ENCODE measurements at places on chromosomes 4 and X.
A peak's percentile ranks its signal among the peaks of the same experiment; 100 is the strongest.

GRCh38 chr4:3329887-3330286 lies 37.1 kb downstream of the RGS12 start:
- no peak for DNase-seq
- no peaks in the 10 kb centered on the region for H3K27me3 ChIP-seq
- H3K4me1 ChIP-seq = peaks cover 4% of the 10 kb centered on the region
- no peak overlapping the region for H3K4me3 ChIP-seq
- H3K27ac ChIP-seq = no peak overlapping the region

DNA sequence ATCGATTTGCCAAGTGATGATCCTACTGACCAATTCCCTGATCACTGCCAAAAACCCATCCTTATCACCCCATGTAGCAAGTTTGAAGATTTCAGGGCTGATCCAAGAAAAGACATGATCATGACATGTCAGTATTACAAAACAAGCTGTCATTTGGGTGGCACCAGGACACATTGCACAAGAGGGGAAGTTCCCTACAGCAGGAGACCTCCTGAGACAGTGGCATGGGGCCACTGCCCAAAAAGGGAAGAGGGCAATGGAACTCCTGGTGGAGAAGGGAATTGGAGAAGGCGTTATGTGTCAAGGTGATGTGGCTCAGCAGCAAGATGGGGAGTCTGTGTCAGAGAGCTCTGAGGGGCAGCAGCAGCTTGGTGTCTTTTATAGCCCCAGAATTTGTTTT lies 43.4 kb downstream of the ZNF182 start:
- no peak overlapping the region for H3K4me3 ChIP-seq
- no peaks in the 10 kb centered on the region for H3K27me3 ChIP-seq
- H3K27ac ChIP-seq = no peak overlapping the region
- H3K4me1 ChIP-seq = no peaks in the 10 kb centered on the region

GRCh38 chr4:54230484-54231418 lies 1.7 kb downstream of the PDGFRA start:
- peaks cover 68% of the 10 kb centered on the region for H3K4me1 ChIP-seq
- DNase-seq = no peak
- peak overlapping the region; percentile 91 for H3K4me3 ChIP-seq
- no peaks in the 10 kb centered on the region for H3K27me3 ChIP-seq

DNA sequence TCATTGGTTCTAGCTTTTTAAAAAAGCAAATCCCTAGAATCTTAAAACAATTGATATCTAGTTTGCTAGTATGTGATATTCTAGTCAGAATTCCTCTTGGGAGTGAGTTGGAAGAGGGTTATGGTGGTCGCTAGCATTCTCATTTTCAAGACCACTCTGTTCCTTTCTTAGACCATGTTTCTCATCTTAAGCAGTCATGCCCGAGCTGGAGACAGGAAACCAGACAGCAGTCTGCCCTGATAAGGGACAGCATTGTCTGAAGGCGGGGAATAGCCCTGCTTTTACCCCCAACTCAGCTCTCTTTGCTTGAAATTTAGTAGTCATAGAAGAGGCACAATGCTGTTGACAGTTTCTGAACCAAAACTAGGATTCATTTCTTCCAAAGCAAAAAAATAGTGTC lies 5.2 kb downstream of the KLF3 start:
- no peak for DNase-seq
- no peaks in the 10 kb centered on the region for H3K27me3 ChIP-seq
- H3K27ac ChIP-seq = peak overlapping the region; percentile 50
- no peaks in the 10 kb centered on the region for H3K36me3 ChIP-seq

DNA sequence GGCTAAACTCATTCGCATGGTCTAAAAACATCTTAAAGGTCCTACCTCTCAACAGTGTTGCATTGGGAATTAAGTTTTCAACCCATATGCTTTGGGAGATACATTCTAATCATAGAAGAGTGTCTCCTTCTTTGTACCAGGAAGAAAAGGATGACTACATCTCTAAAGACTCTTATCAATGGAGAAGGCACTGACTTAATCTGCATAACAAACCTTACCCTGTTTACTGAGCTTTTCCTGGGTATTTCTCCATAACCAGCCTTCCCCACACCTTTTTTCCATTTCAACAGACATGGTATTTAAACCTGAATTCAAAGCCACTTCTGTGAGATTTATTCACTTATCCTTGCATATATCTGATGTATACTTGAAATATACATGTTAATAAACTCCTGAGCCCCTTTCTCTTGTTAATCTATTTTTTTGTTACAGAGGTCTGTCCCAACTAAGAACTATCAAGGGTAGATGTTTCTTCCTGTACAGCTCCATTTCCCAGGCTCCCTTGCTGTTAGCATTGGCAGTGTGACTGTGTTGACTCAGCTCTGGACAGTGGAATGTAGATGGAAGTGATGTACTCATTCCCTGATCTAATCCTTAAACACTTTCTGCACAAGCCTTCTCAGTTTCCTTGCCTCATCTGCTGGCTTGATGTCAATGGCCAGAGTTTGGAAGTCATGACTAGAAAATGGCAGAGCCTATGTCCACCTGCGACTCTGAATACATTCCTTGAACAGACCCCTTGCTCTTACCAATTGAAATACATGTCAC lies 148.9 kb upstream of the CPEB2 start:
- H3K4me3 ChIP-seq = no peak overlapping the region
- H3K4me1 ChIP-seq = peaks cover 29% of the 10 kb centered on the region
- DNase-seq = no peak
- no peaks in the 10 kb centered on the region for H3K36me3 ChIP-seq
- peaks cover 2% of the 10 kb centered on the region for H3K27me3 ChIP-seq
- peak overlapping the region; percentile 74 for H3K27ac ChIP-seq

GRCh38 chrX:38800981-38801845 lies at the start of gene MID1IP1:
Gene MID1IP1, plus strand, starts transcription at chrX:38801459. Its CDS starts 3,488 bp downstream, at chrX:38804947.
- DNase-seq = peak; percentile 83
- peaks cover 2% of the 10 kb centered on the region for H3K36me3 ChIP-seq
- H3K4me3 ChIP-seq = peak within 1 kb of the TSS; percentile 96
- H3K27me3 ChIP-seq = no peaks in the 10 kb centered on the region

DNA sequence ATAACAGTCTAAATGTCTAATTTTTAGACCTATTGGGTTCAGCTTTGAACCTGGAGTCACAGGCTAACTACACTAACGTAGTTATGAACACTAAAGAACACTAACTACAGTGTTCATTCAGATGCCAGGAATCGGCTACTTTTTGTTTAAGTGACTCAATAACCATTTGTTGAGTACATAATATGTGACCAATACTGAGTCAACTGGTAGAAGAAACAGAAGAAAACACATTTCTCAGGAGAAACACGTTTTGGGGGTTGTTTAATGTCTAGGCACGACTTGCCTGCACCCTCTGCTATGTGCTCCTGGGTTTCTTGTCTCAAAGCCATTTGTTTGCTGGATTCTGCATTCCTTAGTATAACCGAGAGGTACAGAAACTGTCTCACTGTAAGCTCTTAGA lies 18.6 kb upstream of the CLNK start:
- no peak overlapping the region for H3K27ac ChIP-seq
- DNase-seq = no peak
- H3K36me3 ChIP-seq = no peaks in the 10 kb centered on the region
- H3K27me3 ChIP-seq = peaks cover 4% of the 10 kb centered on the region

GRCh38 chr4:113173793-113174264 lies 124.4 kb downstream of the ANK2 start:
- no peaks in the 10 kb centered on the region for H3K27me3 ChIP-seq
- H3K36me3 ChIP-seq = peaks cover 4% of the 10 kb centered on the region
- no peak overlapping the region for H3K4me3 ChIP-seq
- DNase-seq = no peak
- peaks cover 28% of the 10 kb centered on the region for H3K4me1 ChIP-seq

GRCh38 chrX:30607155-30607554 lies 29.6 kb upstream of the TASL start:
- H3K4me1 ChIP-seq = peaks cover 7% of the 10 kb centered on the region
- DNase-seq = no peak
- H3K27me3 ChIP-seq = no peaks in the 10 kb centered on the region
- H3K27ac ChIP-seq = no peak overlapping the region
- H3K36me3 ChIP-seq = no peaks in the 10 kb centered on the region

GRCh38 chrX:14039344-14039743 lies 9.7 kb upstream of the GEMIN8 start:
- no peaks in the 10 kb centered on the region for H3K4me1 ChIP-seq
- H3K36me3 ChIP-seq = no peaks in the 10 kb centered on the region
- no peak overlapping the region for H3K4me3 ChIP-seq

DNA sequence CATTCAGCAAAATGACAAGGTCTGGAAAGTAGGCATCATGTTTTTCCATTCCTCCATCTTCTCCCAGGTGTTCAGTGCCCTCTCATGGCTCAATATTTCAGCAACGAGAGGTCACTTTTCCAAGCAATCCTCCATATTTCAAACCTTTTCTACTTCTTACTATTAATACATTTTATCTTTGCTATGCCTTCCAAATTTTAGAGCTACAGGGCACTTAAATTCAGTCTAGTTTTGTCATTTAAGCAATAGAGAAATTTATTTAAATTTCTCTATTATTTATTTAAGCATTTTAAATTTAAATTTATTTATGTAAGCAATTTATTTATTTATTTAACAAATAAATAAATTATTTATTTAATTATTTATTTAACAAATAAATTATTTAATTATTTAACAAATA lies 305.1 kb upstream of the ANXA10 start:
- H3K27me3 ChIP-seq = peaks cover 9% of the 10 kb centered on the region
- no peaks in the 10 kb centered on the region for H3K36me3 ChIP-seq
- DNase-seq = no peak
- no peak overlapping the region for H3K27ac ChIP-seq
- no peak overlapping the region for H3K4me3 ChIP-seq

DNA sequence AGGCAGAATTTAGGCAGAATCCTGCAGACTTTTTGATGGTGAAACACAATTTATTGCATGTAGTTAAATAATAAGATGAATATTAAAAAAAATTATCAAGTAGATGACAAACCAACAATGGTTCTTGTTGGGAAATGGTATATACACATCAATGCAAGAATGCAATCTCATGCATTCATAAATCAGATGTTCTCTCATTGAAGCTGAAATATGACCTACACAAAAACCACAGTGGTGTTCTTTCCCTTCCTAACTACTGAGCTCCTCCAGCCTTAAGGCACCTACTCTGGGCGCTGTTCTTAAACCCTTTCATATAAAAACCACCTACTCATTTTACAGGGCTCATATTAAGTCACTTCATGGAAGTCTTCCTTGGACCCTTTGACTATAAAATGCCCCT lies 64.1 kb downstream of the ANTXR2 start:
- no peaks in the 10 kb centered on the region for H3K27me3 ChIP-seq
- H3K4me1 ChIP-seq = peaks cover 19% of the 10 kb centered on the region
- no peak overlapping the region for H3K27ac ChIP-seq
- DNase-seq = no peak

GRCh38 chrX:139141370-139141769 lies 389.2 kb upstream of the F9 start:
- DNase-seq = no peak
- H3K36me3 ChIP-seq = no peaks in the 10 kb centered on the region
- H3K4me1 ChIP-seq = no peaks in the 10 kb centered on the region

DNA sequence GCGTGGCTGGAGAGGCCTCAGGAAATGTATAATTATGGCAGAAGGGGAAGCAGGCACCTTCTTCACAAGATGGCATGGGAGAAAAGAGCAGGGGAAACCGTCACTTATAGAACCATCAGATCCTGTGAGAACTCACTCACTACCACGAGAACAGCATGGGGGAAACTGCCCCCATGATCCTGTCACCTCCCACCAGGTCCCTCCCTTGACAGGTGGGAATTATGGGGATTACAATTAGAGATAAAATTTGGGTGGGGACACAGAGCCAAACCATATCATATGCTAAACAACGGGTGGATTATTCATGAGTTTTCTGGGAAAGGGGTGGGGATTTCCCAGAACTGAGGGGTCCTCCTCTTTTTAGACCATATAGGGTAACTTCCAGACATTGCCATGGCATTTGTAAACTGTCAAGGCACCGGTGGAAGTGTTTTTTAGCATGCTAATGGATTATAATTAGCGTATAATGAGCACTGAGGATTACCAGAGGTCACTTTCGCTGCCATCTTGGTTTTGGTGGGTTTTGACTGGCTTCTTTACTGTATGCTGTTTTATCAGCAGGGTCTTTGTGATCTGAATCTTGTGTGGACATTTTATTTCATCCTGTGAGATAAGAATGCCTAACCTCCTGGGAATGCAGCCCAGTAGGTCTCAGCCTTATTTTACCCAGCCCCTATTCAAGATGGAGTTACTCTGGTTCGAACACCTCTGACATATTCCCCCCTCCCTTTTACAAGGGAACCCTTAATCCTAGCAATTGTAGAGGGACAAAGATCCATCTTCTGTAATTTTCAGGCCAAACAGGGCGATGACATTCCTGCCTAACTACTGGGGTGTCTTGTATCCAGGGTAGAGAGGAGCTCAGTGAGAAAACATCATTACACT lies 27.6 kb upstream of the ZNF81 start:
- no peaks in the 10 kb centered on the region for H3K36me3 ChIP-seq
- H3K27me3 ChIP-seq = peaks cover 2% of the 10 kb centered on the region
- no peak for DNase-seq
- H3K4me1 ChIP-seq = no peaks in the 10 kb centered on the region
- H3K27ac ChIP-seq = no peak overlapping the region

- DNase-seq = no peak
- peaks cover 16% of the 10 kb centered on the region for H3K4me1 ChIP-seq
- H3K27me3 ChIP-seq = no peaks in the 10 kb centered on the region
- H3K36me3 ChIP-seq = no peaks in the 10 kb centered on the region
- H3K27ac ChIP-seq = no peak overlapping the region
These were observed 87.8 kb downstream of the VCX2 start for GRCh38 chrX:8083286-8083685.

- H3K36me3 ChIP-seq = no peaks in the 10 kb centered on the region
- H3K4me1 ChIP-seq = peaks cover 18% of the 10 kb centered on the region
- DNase-seq = no peak
- peak overlapping the region; percentile 94 for H3K27ac ChIP-seq
- peaks cover 2% of the 10 kb centered on the region for H3K27me3 ChIP-seq
These were observed 12.7 kb upstream of the RBBP7 start for GRCh38 chrX:16882702-16883486.

GRCh38 chr4:126890994-126891393 lies 741.8 kb upstream of the INTU start:
- DNase-seq = no peak
- H3K27ac ChIP-seq = no peak overlapping the region
- H3K27me3 ChIP-seq = no peaks in the 10 kb centered on the region
- peaks cover 2% of the 10 kb centered on the region for H3K36me3 ChIP-seq

GRCh38 chr4:122762520-122762919 lies 30.0 kb downstream of the BBS12 start:
- no peak overlapping the region for H3K27ac ChIP-seq
- no peak for DNase-seq
- no peaks in the 10 kb centered on the region for H3K27me3 ChIP-seq
- peaks cover 45% of the 10 kb centered on the region for H3K4me1 ChIP-seq
- H3K4me3 ChIP-seq = no peak overlapping the region

Measured in chondrocyte (in vitro differentiated cells).